Naive thymus-derived CD4-positive, alpha-beta T cell (primary cell): ENCODE measurements at places on chromosomes 7 and 10.
A peak's percentile ranks its signal among the peaks of the same experiment; 100 is the strongest.

DNA sequence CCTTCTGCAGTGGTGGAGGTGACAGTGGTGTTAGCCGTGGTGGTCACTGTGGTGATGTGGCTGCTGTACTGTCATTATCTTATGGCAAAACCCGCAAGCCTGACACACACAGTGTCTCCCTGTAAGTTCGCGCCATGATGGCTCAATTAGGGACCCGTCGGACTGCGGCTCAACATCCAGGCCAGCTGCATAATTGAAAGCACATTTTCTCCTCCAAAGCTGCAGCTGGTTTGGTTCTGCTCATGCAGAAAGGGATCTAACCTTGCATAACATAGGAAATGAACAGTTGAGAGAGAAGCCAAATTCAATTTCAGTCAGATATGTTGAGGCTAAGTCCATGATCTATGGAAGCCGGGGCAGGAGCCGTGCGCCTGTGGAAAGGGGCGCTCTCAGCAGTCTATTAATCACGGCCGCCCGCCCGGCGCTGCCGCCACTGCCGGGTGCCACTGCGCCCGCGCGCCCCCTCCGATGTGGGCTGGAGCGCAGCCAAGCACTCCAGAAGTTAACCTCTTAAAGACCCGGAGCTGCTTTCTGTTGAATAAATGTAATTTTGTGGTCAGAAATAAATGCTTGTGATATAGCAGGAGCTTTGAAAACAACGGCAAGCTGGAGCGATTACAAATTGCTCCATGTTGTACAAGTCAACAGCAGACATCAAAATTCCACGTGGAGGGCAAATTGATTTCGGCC lies 227.7 kb downstream of the CUX1 start:
- no peak for DNase-seq

DNA sequence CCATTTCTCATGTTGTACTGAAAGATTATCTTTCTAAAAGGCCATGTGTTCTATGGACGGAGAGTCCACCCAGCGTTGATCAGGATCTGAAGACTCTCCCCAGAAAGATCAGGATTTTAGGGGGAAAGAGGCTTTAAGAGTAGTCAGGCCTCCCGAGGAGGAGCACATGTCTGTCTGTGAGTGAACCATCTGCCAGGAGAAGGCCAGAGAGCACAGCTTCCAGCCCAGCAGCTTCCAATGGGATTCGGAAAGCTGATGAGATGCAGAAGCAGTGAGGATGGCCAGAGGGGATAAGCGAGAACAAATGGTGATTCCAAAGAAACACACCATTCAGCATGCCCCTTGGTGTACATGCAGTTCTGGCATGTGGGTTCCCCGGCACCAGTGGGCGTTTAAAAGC lies 88.5 kb upstream of the TCERG1L start:
- no peak for DNase-seq

DNA sequence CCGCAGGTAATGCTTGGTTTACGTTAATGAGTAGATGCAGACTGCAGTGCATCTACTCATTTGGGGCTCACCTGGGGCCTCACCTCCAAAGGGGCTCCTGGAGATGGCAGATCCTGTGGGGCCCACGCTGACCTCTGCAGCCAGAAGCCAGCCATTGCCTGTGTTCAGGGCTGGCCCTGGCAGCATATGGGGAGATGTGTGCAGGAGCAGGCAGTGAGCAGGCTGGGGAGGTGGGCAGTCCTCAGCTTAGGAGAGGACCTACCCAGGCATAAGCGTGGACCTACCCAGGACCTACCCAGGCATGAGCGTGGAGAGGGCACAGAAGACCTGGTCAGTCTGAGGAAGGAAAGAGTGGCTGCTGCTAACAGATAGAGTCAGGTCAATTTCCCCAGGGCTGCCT lies 178.5 kb downstream of the PTPRN2 start:
- no peak for DNase-seq

GRCh38 chr10:4947635-4948596 lies 15.3 kb upstream of the AKR1C1 start:
- DNase-seq, result no peak

DNA sequence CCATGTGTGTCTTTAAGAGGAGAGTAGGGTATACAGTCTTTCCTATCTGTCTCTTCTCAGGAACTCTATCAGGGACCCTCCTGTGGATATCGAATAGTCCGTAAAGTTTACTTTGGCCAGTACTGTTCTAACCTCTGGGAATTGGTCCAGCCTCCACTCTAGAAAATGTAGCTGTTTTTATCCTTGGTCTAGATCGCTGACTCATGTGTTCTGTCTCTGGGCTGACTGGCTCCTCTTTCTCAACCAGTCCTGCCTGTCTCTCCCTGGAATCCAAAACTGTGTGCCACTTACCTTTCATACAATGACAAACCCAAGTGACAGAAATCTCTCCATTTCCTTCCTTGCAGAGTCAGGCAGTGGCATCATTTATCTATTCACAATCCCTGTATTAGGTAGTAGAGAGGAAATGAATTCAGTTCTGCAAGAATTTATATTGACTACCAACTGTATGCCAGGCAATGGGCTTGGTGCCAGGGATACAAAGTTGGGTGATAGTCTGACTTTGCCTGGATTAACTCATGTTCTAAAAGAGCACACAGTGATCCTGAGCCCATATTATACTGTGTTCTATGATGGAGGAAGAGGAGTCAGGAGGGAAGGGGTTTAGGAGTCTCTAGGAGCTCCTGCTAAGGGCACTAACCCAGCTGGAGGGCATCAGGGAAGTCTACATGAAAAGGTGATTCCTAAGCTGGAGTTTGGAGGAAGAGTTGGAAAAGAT lies 232.7 kb downstream of the LRMDA start:
- no peak for DNase-seq

DNA sequence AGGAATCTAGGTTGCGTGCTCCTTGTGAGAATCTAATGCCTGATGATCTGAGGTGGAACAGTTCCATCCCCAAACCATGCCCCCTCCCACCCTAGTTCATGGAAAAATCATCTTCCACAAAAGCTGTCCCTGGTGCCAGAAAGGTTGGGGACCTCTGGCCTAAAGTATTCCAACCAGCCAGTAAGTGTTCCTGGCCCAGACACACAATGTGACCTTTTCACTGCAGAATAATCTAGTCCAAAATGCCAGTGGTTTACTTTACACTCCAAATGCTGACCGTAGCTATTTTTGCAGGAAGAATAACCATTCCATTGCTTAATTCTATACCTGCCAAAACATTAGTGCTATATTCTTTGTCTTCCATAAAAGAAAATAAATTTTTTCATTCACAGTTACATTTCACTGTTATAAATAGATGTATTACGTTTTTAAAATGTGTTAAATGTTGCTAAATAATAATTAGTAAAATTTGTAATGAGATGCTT lies 10.4 kb downstream of the CNNM1 start:
- DNase-seq, result no peak

- no peak for DNase-seq
Measured at GRCh38 chr10:89355394-89355931, 22.4 kb upstream of the IFIT1B start.

DNA sequence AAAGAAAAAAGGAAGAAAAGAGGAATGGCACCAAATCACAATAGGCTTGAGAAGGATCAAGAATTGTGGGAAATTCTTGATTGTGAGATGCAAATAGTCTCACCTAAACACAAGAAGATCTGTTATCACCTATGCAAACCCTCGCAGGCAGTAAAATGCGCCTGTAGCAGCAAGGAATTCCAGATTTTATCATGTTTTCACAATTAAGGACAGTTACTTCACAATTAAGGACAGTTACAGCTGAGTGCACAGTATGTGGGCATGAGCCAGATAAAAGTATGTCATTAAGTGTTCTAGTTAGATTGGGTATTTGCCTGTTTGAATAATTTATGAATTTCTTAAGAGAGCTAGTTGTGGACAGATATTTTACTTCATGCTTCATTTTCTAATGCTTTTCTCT lies 336.2 kb downstream of the CDC14C start:
- DNase-seq, result no peak

GRCh38 chr7:105623378-105623777 lies 42.1 kb upstream of the EFCAB10 start:
- DNase-seq, result no peak

- DNase-seq, result no peak
Measured at GRCh38 chr7:3760651-3761050, 459.6 kb downstream of the SDK1 start.

DNA sequence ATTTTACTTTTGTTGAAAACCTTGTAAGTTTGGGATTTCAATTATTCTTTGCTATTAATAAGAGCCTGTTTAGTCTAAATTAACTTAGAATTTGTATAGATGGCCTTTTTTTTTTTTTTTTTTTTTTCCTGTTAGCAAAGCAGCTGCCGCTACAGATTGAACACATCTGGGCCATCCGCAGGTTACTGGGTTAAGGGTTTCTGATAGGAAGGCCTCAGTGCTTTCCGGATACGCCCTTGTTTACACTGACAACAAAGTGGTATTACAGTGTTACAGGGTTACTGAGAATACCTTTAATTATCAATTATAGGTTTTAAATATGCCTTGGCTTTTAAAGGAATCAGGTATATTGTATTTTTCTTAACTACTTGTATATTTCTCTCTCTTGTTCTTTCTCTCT lies 76.8 kb downstream of the PTN start:
- no peak for DNase-seq

GRCh38 chr7:84474436-84474835 lies 279.8 kb upstream of the SEMA3A start:
- DNase-seq, result no peak

DNA sequence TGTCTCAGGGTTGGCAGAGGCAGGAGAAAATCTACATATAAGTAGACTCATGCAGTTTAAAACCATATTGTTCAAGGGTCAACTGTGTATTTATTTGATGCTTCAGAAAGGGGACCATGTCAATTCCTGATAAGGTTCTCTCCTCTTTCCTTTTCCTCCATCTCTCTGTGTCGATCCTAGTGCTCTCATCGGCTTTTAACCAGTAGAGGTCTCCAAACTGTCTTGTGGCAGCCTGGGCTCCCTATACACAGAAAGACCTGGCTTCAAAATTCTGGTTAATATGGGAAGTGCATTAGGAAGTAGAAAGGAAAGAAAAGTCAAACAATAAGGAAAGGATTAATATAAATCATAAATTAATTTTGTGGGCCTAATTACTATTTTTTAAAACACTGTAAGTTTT lies 304.4 kb upstream of the C7orf33 start:
- DNase-seq, result no peak

DNA sequence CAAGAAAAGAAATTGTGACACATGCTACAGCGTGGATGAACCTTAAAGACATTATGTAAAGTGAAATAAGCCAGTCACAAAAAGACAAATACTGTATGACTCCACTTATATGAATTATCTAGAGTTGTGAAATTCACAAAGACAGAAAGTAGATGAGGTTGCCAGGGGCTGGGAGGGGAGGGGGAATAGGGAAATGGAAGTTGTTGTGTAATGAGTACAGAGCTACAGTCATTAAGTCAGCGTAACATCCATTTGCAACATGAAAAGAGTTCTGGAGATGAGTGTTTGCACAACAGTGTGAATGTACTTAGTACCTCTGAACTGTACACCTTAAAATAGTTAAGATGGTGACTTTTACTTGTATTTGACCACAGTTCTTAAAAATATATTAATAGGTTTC lies 112.1 kb upstream of the CDK1 start:
- DNase-seq, result no peak

DNA sequence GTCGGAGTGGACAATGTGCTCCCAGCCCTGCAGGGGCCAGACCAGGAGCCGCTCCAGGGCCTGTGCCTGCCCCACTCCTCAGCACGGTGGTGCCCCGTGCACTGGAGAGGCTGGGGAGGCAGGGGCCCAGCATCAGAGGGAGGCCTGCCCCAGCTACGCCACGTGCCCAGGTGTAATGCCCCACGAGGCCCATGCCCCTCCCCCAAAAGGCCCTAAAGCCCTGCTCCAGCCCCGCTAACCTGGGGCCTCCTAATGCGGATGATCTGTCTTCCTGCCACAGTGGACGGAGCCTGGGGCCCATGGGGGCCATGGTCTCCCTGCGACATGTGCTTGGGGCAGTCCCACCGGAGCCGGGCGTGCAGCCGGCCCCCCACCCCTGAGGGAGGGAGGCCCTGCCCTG lies 23.7 kb upstream of the ZNF862 start:
- DNase-seq, result no peak

DNA sequence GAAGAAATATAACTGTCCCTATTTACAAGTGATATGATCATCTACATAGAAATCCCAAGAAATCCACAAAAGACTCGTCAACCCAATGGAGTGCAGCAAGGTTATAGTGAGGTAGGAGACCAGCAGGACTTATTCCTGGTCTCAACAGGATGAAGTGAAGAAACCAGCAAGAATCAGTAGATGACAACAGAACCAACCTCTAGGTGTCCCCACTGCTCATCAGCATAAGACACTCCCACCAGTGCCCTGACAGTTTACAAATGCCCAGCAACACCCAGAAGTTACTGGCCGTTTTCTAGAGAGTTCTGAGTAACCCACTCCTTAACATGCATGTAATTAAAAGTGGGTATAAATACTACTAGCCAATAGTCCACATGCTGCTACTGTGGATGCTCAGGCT lies 470.5 kb upstream of the LRRTM3 start:
- no peak for DNase-seq

GRCh38 chr7:134750083-134751062 lies 29.1 kb upstream of the CALD1 start:
- peak; percentile 49 for DNase-seq

GRCh38 chr7:39712751-39713150 lies 89.4 kb downstream of the RALA start:
- no peak for DNase-seq

- no peak for DNase-seq
Measured at GRCh38 chr7:7650682-7651206, 10.2 kb downstream of the UMAD1 start.

DNA sequence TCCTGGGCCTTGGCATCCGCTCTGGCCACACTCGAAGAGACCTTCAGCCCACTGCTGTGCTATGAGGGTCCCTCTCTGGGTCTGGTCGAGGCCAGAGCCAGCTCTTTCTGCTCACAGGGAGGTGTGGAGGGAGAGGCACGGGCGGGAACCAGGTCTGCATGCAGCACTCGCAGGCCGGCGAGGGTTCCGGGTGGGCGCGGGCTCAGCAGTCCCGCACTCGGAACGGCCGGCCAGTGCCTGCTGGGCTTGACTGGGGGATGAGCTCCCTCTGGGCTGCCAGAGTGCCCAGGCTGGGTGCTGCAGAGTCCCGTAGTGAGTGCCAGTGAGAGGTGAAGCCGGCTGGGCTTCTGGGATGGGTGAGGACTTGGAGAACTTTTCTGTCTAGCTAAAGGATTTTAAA lies 882.7 kb downstream of the XPNPEP1 start:
- DNase-seq, result no peak

- DNase-seq, result no peak
Measured at GRCh38 chr7:867406-868188, 8.8 kb upstream of the GET4 start.

DNA sequence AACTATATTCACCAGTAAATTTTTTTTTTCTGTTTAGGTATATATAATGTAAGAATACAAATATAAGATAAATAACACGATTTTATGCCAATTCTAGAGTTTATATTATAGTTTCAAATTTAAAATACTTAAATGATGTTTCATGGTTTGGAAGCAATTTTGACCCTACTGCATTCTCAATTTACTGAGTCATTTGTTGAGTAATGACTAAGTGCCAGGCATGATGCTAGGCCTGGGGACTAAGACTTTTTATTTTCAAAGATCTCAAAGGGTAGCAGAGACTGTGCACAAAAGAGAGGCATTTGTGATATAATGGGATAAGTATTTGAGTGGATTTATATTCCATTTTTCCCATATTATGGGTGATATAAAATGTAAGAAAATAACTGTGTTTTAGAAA lies 78.9 kb upstream of the SMIM30 start:
- no peak for DNase-seq

GRCh38 chr7:117875566-117875965 lies 2.3 kb upstream of the CTTNBP2 start:
- DNase-seq, result no peak

- DNase-seq, result no peak
Measured at GRCh38 chr7:142438235-142438922, 180.5 kb upstream of the PRSS58 start.

- DNase-seq, result no peak
Measured at GRCh38 chr7:40043164-40043563, 91.3 kb downstream of the MPLKIP start.
